ENCODE measurements at places on chromosomes 4 and X.

DNA sequence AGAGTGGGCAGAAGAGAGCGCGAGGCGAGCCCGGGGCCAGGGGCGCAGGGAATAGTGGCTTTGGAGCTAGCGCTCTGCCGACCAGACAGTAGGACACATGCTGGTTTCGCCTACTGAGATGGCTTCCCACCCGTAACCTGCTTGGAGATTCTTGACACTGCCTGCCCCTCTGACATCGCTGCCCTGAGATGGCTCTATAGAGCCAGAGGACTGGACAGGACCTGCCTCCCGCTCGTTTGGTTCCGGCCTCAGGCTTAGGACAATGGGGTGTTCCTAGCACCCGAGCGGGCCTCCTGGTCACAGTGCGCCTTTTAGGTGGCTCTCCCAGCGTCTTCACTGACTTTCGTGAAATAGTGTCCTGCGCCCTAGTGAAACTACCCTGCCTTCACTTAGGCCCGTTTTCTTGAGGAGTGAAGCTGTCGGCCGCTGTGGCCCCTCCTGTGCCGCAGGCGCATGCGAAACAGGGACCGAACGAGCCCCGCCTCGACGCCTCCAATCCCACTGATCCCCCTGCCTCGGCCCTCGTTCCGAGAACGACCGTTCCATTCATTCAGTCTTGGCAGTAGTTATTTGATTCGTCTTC, 608 bp downstream of the TAF1 start:
- peak; percentile 43 for DNase-seq

- DNase-seq = no peak
These were observed 39.9 kb upstream of the XAGE1B start for GRCh38 chrX:52556741-52557140.

GRCh38 chrX:9746148-9746888, 19.3 kb downstream of the GPR143 start:
- no peak for DNase-seq

DNA sequence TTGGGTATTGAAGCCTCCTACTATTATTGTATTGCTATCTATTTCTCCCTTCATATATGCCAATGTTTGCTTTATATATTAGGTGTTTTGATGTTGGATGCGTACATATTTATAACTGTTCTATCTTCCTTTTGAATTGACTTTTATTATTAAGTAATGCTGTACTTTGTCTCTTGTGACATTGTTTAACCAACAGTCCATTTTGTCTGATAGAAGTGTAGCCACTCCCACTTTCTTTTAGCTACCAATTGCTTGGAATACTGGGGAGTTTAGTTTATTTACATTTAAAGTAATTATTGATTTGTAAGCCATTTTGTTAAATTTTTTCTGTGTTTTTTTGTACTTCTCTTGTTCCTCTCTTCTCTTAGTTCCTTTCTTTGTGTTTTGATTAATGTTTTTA, 195.9 kb downstream of the GC start:
- no peak for DNase-seq

DNA sequence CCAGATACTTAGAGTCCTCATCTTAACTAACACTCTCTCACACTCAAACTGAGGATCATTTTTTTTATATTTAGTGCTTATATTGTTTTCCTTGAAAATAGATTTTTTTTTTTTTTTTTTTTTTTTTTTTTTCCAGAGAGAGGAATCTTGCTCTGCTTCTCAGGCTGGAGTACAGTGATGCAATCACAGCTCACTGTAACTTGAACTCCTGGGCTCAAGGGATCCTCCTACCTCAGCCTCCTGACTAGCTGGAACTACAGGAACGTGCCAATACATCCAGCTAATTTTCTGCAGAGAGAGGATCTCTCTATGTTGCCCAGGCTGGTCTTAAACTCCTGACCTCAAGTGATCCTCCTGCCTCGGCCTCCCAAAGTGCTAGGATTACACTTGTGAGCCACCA, 650.3 kb upstream of the ATOH1 start:
- DNase-seq = no peak

- no peak for DNase-seq
These were observed 368.7 kb upstream of the FTHL17 start for GRCh38 chrX:31440546-31440945.

DNA sequence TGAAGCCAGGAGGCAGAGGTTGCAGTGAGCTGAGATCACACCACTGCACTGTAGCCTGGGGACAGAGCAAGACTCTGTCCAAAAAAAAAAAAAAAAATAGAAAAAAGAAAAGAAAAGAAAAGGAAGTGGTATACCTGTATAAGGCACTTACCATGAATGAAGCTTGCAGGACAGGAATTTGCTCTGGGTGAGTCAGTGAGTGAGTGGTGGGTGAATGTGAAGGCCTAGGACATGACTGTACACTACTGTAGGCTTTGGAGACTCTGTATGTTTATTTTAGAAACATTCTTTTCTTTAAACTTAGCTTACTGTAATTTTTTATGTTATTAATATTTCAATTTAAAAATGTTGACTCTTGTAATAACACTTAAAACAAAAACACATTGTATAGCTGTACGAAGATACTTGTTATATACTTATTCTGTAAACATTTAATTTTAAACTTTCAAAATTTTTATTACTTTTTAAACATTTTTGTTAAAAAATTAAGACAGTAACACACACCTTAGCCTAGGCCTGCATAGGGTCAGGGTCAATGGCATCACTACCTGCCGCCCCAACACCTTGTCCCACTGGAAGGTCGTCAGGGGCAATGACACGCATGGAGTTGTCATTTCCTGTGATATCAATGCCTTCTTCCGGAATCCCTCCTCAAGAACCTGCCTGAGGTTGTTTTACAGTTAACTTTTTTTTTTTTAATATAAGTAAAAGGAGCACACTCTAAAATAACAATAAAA, 78.7 kb downstream of the CLNK start:
- no peak for DNase-seq

- peak; percentile 19 for DNase-seq
These were observed at the start of gene TMEM144 for GRCh38 chr4:158209825-158210807. Gene TMEM144 (plus strand): TSS chr4:158210486. CDS start chr4:158212668, 2,182 bp downstream.

GRCh38 chr4:26255989-26256388, 64.8 kb upstream of the RBPJ start:
- DNase-seq = no peak

DNA sequence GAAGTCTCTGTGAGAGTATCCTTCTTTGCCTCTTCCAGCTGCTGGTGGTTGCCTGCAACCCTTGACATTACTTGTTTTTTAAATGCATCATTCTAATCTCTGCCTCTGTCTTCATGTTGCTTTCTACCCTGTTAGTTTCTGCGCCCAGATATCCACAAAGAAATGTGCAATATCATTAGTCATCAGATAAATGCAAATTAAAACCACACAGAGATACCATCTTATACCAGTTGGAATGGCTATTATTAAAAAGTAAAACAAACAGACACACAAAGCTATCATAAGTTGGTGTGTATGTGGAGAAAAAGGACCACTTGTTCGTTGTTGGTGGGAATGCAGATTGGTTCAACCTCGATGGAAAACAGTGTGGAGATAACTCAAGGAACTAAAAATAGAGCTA, 517.4 kb downstream of the FAT4 start:
- DNase-seq = no peak

GRCh38 chr4:143347484-143348111, 10.9 kb downstream of the GAB1 start:
- DNase-seq = no peak

- DNase-seq = no peak
These were observed 113.2 kb upstream of the SPRY1 start for GRCh38 chr4:123283371-123283895.

GRCh38 chr4:6916587-6917460, 7.2 kb downstream of the TBC1D14 start:
- peak; percentile 59 for DNase-seq

DNA sequence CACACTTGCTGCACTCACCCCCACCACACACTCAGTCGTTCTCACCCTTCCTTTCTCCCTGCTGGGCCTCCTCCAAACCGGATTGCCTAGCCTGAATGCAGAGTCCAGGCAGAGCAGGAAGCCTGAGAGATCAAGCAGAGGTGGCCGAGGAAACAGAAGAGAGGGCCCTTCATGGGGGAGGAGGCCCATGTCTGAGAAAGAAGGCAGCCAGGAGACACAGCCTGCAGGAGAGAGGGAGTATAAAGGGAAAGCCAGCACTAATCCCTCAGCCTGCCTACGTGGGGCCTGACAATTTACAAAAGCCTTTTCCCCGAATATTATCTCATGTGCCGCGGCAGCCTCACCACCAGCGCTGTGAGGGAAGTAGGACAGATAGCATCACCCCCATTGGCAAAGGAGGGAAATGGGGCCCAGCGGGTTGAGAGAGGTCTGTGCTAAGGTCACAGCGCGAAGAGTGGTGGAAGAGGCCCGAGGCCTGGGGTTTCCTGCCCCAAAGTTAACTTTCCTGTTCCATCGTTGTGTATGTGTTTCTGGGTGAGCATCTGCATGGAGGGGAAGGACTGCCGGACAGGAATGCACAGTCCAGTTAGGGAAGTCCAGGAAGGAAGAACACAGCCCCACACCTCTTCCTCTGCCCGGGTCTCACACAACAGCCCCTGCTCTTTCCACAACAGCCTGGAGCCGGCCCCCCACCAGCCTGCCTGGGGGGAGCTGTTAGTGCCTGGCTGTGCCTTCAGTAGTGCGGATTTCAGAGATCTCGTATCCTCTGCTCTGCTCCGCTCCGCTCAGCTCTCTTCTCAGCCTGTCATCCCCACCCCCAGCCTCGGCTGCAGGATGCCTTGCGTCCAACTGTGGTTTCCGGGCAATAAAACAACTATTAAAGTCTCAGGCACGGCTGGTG, 50.9 kb upstream of the BCOR start:
- DNase-seq = no peak

GRCh38 chr4:184409911-184410692, 64.2 kb downstream of the IRF2 start:
- peak; percentile 32 for DNase-seq

GRCh38 chr4:44817930-44818329, 91.6 kb upstream of the GNPDA2 start:
- no peak for DNase-seq

- no peak for DNase-seq
These were observed 12.1 kb downstream of the PPA2 start for GRCh38 chr4:105461621-105462382.

DNA sequence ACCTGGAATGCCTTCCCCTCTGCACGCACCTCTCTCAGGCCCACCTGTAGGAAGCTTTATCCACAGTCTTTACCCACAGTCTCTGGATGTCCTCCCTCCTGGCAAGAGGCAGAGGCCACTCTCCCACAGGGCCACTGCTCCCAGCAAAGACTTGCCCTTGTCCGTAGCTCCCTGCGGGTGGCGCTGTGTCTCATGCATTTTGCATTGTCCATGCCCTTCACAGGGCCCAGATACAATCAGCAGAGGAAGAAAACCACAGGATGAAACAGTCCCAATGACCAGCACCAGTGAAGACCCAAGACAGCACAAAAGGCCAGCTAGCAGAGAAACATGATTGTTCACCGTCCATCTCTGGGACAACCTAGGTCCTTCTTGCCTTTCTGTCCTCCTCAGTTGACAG, 2.1 kb upstream of the NSG1 start:
- no peak for DNase-seq

DNA sequence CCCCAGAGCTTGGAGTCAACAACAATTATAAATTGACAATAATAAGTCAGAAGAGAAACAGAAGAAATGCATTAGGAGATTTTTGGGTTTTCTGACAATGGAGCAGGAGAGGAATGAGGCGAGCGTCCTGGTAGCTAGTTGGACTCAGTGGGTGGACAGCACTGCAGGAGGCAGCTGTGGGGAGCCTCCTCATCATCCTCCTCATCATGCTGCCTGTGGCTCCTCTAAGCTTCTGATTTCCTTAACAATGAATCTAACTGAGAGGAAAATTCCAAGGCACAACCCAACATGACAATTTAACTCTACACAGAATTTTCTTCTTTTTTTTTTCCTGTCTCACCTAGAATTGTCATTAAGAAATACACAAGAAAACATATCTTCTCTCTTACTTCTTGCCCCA, 357.1 kb upstream of the NOCT start:
- no peak for DNase-seq

DNA sequence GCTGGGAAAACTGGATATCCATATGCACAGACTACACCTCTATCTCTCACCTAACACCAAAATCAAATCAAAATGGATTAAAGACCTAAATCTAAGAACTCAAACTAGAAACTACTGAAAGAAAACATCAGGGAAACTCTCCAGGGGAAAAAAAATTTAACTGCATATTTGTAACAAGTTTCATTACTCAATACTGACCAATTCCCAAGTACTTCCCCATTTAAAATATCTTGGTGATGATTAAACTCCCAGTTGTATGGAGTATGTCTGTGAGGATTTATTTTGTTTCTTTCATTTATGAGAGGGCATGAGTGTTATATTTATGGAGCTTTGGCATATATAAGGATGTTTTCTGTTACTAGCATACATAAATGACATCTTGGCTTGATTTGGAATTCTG, 112.3 kb upstream of the IL15 start:
- no peak for DNase-seq

DNA sequence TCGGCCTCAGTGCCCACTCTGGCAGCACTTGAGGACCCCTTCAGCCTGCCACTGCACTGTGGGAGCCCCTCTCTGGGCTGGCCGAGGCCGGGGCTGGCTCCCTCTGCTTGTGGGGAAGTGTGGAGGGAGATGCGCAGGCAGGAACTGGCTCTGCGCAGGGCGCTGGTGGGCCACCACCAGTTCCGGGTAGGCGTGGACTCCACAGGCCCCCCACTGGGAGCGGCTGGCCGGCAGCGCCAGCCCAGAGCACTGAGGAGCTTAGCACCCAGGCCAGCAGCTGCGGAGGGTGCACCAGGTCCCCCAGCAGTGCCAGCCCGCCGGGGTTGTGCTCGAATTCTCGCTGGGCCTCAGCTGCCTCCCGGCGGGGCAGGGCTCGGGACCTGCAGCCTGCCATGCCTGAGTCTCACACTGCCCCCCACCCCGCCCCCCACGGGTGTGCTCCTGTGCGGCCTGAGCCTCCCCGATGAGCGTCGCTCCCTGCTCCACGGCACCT, 216.9 kb upstream of the TACR3 start:
- no peak for DNase-seq

DNA sequence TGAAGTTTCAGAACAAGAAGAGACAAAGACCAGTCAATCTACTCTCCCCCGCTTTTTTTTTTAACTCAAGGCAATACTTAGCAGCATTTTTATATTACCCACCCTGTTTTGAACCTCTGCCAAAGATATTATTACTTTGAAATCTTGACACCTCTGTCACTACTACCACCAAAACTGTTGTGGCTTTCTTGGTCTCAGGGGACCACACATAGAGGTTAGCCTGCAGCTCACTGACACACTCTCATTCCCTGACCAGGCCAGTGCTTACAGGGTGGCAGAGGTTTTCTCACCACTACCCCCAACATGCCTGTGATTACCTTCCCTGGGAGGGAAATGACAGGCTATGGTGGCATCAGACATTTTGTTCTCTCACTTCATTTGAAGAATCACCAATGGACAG, 137.4 kb upstream of the STIM2 start:
- DNase-seq = no peak
